ENCODE measurements at places on chromosomes 2 and 18.

DNA sequence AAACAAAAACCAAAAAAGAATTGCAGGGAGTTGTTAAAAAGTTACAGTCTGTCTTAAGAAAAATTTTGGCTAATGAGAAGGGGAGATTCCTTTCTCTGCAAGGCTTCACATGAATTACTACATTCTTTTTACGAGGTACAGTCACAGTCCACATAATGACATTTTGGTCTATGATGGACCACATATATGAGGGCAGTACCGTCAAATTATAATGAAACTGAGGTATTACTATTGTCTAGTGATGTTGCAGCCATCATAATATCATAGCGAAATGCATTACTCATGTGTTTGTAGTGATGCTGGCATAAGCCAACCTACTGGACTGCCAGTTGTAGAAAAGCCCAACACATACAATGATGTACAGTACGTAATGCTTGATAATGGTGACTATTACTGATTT lies 12.5 kb downstream of the SERPINB7 start:
- DNase-seq = no peak

- no peak for DNase-seq
Observed at GRCh38 chr2:174492963-174493431, 6.2 kb upstream of the GPR155 start.

DNA sequence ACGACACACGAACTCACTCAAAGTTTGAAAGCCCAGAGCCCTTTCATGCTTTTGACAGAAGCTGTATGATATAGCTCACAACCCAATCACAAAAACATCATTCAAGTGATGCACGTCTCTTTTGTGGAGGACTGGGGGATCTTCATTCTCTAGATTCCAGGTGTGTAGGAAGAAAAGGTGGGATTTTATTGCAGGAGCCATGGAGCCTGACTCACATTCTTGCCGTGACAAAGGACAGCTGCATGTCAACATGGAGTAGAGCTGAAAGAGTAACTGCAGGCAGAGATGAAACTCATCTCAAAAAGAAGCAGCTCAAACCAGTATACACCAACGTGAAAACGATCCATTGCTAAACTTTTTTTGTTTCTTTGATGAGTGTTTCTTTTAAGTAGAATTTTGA lies 50.9 kb upstream of the PDE1A start:
- no peak for DNase-seq

DNA sequence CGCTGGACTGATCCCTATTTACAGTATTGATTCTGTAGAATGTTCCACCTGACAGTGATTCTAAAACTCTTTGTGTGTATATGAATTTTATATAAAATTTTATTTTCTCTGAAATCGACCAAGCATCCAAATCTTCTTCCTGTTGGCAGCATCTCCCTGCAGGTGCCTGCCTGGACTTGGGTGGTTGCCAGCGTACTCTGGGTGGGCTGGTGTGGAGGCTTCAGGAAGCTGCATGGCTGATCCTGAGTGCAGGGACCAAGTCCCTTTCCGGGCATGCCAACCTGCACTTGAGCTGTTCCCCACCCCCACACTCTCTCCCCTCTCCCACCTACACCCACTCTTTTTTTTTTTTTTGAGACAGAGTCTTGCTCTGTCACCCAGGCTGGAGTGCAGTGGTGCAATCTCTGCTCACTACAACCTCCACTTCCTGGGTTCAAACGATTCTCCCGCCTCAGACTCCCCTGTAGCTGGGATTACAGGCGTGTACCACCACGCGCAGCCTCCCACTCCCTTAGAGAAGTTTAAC lies 53.2 kb upstream of the ALKAL2 start:
- no peak for DNase-seq

DNA sequence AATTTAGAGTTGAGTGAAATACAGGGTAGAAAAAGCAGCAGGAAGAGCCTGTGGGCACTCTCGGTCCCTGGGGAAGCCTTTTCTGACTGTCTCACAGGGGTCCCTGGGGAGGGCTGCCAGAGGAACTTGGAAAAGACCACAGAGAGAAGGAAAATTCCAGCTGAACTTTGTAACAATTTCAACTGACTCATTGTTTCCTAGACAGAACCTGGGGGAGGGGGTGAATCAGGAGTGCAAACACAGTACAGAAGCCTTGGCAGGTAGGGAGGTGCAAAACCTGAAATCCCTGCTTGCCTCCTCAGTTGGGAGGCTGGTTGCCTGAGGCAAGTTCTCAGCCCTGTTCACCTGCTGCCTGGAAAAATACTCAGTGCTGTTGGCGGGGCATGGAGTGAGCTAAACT lies 106.8 kb downstream of the GRB14 start:
- DNase-seq = peak; percentile 86

DNA sequence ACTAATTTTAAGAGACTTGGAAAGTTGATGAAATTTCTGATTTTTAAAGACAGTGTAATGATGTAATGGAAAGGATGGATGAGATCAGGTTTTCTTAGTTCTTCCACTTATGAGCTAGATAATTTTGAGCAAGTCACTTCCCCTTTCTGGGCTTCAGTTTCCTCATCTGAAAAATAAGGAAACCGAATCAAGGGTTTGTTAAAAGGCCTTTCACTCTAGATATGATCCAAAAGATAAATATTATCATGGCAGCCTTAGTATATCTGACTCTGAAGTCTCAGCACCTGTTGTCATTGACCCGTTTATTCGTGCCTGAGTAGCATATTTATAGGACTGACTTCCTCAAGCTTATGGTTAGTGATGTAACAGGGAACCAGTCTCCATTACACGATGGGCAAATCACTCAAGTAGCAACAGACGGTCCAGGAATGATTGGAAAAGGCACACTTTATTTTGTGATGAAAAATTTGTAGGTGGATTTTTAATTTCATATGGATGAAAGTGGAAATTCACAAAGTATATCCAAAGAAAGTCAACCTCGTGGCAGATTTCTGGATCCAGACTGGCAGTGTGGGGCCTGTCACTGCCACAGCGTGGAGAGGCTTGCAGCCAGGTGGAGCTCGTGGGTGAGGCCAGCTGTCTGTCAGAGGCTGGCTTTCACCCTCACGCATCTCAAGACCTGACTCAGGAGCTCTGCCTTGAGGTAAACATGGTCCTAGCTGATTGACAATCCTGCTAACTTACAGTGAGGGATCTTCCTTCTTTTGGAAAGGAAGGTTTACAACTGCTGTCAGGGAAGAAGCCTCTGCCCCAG lies 137.9 kb upstream of the CXCR4 start:
- DNase-seq = no peak

- DNase-seq = no peak
Observed at GRCh38 chr2:223882715-223883114, 45.3 kb upstream of the AP1S3 start.

DNA sequence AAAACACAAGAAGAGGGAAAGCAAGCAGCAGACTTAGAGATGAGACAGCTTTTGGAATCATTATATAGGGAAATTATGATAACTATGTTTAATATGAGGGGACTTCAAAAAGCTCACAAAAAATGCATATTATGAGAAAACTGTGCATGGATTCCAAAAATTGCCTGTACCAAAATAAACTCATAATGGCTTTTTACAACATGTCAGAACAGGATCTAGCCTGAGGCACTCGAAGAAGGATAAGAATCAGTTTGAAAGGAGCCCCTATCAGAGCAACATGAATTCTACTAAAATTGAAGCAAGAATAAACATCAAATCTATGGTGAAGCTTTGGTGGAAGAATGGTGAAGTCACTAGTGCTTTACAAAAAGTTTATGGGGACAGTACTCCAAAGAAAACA lies 187.4 kb downstream of the RDH14 start:
- no peak for DNase-seq

GRCh38 chr2:171185165-171185818 lies 24.6 kb upstream of the TLK1 start:
- no peak for DNase-seq

DNA sequence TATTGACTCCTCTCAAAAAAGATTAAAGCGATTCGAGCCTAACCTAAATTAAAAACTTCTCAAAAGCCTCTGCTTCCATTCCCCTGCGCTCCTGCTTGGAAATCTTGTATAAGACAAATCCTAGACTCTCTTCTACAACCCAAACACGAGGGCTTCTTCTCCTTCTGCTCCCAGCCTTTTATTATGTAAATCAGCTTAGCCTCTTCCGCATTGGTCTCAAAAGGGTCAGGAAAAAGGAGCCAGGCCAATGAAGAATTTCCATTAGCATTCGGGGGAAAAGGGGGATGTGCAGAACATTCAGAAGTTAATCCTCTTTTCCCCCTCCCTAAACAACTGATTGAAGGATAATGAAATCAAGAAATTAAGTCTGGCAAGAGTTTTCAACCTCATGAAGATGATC lies 107.9 kb downstream of the FAM124B start:
- no peak for DNase-seq

DNA sequence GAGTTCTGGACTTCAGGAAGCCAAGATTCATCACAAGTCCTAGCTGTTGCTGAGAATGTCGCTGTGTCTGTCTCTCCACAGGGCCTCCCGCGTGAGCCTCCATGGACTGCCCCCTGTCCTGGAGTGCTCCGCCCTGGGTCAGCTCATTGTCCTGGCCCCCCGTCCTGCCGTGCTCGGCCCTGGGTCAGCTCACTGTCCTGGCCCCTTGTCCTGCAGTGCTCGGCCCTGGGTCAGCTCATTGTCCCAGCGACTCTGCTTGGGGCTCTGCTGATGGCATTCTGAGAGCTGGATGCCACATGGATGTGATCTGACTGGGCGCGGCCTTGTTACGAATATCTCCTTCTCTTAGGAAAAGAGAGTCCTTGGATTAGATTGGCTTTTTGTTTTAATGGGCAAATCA lies 78.5 kb downstream of the EIPR1 start:
- DNase-seq = no peak

GRCh38 chr2:154437104-154437503 lies 261.4 kb upstream of the KCNJ3 start:
- no peak for DNase-seq

GRCh38 chr18:30852980-30853379 lies 189.6 kb downstream of the DSC3 start:
- DNase-seq = no peak

- DNase-seq = no peak
Observed at GRCh38 chr2:133600266-133600928, 32.1 kb upstream of the NCKAP5 start.

DNA sequence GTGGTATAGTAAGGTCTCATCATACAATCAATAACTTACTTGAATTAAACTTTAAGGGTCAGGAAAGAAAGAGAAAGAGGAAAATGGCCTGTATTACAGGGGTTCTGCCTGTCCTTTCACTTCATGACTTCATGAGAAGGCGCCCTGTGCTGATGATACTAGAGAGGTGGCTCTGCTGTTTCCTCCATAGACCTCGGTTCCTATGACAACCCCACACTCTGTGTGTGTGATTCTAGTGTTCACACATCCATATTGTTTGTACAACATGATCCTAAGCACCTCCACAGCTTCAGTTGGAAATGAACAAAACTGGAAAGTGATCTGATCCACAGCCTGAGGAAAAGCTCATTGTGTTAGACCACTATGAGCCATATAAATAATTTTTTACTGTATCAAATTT lies 7.0 kb upstream of the REEP1 start:
- DNase-seq = no peak

GRCh38 chr2:8015848-8016600 lies 665.8 kb upstream of the ID2 start:
- no peak for DNase-seq

All from epithelial cell of prostate (primary cell).